ENCODE measurements at places on chromosomes 7 and 10.

GRCh38 chr7:37730501-37730900, 46.9 kb downstream of the GPR141 start:
- no peak for DNase-seq

GRCh38 chr7:81957517-81957916, 187.7 kb upstream of the HGF start:
- DNase-seq = no peak

DNA sequence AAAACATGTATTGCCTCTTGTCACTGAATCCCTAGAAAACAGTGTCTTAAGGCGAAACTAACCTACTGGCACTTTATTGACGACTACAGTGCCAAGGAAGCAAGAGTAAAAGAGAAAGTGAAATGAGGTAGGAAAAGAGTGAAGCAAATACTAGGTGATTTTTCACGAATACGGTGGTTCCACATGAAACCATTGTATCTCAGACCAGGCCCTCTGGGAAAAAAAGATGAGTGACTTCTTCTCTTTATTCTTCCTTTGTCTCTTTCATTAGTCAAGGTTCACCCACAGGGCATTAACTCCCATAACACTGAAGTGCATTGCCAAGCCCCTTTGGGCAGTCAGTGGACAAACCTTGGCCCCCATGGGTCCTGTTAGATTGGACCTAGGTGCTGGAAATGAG, 16.2 kb upstream of the MACC1 start:
- DNase-seq = no peak

GRCh38 chr7:144723301-144723700, 112.6 kb downstream of the TPK1 start:
- no peak for DNase-seq

- no peak for DNase-seq
Observed at GRCh38 chr7:67462781-67463191, 466.2 kb downstream of the TYW1 start.

DNA sequence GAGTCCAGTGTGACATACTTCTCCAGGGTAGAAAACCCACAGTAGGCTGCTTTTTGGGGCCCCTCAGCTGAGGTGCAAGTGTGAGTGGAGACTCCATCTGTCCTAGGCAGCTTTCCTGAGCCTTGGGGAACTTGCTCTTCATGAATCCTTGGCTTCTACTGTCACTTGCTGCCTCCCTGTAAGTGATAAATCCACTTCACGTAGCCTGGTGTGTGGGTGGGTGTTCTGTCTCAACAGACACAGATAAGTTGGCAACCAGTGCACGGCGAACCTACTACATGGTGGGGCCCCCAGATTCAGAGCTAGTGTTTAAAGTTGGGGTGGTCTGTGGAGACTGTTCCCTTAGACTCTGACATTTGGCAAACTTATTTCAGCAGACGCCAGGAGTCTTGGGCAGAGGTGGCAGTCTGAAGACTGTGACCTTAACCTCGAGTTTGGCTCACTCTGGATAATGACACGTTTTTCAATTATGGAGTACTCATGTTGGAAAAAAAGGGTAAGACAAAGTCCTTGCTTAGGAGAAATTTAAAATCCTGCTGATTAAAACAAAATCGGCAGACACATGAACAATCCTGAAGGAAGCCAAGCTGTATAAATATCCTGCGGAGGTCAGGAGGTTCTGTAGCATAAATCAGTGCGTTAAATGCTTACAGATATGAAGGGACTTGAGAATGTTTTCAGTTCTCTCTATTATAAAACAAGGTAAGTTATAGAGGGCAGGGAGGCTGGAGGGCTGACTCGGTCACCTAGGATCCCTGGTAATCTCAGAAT, 376.9 kb downstream of the PHTF2 start:
- no peak for DNase-seq

DNA sequence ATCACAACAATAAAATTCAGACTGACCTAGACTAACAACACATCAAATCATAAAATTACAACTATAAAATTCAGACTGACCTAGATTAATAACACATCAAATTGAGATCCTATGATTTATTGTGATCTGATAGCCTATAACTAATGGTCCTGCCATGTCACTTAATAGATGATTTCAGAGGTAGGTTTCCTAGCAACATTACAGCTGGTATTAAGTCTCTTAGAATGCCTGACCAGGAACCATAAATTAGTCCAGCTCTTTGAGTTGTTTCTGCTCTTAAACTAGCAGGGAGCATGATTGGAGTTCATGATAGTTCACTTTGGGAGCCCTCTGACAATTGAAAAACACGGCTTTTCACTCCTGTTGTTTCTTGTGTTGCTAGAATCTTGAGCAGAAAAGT, 318.9 kb downstream of the BMPER start:
- no peak for DNase-seq

DNA sequence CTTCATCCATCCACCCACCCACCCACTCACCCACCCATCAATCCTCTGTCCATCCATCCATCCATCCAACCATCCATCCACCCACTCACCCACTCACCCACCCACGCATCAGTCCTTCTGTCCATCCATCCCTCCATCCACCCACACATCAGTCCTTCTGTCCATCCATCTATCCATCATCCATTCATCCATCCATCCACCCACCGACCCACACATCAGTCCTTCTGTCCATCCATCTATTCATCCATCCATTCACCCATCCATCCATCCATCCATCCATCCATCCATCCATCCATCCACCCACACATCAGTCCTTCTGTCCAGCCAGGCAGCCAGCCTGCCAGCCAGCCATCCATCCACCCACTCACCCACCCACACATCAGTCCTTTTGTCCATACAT, 15.8 kb upstream of the GRIFIN start:
- no peak for DNase-seq

DNA sequence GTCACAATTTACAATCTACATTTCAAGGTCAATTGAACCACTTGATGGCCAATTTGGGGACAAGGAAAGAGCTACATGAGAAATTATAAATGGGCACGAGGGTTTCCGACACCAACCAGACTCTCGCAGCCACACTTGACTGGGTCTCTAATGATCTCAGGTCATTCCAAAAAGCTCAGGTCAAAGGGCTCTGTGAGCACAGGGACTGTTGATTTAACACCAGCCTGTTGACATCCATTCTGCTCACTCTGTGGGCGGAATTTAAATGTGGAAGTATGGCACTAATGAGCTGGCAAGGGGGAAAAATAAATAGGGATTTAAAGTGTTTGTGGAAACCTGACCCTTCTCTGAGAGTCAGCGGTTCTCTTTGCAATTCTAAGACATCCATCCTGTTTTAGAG, 810.7 kb upstream of the AUTS2 start:
- no peak for DNase-seq

- no peak for DNase-seq
Observed at GRCh38 chr7:142800088-142800487, 29.3 kb downstream of the PRSS2 start.

GRCh38 chr10:101573885-101574753, 13.9 kb downstream of the POLL start:
- no peak for DNase-seq

DNA sequence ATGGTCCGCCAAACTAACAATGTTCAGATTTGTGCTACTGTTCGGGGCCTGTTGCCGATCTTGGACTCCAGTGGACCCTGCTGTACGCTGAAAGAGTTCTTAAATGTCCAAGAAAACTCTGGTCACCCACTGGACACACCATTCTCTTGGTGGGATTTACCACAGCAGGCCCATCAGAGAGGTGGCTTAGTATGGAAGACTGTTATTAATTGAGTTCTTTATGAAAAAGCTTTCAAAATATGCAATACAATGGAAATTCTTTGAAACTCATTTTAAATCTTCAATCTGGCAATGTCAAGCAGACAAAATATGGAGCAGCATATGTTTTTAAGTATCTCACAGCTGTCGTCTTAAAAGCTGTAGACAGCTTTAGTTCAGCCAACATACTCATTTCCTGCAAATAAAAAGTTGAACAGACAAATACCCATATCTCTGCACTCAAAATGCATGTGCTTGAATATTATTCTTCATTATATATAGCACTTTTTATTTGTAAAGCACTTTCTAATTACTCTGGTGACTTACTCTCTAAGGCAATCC, 37.4 kb upstream of the GRM8 start:
- no peak for DNase-seq

- no peak for DNase-seq
Observed at GRCh38 chr10:114810926-114811325, 10.7 kb upstream of the FHIP2A start.

GRCh38 chr7:148720472-148720871, 21.8 kb downstream of the CUL1 start:
- DNase-seq = no peak

DNA sequence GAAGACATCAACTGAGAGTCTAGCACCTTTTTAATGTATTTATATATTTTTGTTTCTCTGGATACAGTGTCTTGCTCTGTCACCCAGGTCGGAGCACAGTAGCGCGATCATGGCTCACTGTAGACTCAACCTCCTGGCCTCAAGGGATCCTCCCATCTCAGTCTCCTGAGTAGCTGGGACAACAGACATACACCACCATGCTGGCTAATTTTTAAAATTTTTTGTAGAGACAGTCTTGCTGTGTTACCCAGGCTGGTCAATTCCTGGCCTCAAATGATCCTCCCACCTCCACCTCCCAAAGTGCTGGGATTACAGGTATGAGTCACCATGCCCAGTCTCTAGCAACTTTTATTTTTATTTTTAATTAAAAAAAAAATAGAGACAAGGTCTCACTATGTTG, 51.4 kb upstream of the ANLN start:
- no peak for DNase-seq

GRCh38 chr10:24947304-24948097, 4.9 kb downstream of the PRTFDC1 start:
- DNase-seq = peak; percentile 41

DNA sequence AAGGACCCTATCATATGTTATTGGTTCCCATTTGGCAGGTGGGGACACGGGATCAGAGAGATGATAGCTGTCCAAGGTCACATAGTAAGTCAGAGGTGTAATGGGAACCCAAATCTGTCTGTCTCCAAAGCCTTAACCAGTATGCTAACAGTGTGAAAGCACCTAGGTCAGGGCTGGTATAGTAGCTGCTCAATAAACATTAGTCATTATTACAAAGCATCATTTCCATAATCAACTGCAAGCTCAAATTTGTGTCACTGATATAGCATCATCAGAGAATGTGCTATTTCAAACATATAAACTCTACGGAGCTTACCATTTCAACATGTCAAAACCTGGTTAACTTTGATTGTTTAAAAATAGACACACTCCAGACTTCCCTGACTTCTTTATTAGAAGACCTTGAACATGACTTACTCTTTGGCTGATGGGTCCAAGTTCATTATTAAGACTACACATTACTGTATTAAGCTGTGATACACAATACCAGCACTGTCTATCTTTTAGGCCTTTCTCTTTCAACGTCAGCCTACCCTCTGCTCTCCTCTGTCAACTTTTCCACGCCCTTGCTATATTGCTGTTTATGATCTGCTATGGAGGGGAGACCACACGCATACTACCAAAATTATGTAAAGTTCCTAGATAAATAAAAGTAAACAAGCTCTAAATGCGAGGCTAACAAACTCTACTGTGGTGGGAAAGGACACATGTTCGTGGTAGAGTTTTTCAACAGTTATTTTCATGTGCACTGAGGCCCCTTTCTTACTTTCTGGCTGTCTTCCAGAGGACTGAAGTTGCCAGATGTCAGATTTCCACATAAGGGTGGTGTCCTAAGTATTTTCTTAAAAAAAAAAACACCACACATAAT, 33.6 kb downstream of the DNMBP start:
- peak; percentile 16 for DNase-seq

DNA sequence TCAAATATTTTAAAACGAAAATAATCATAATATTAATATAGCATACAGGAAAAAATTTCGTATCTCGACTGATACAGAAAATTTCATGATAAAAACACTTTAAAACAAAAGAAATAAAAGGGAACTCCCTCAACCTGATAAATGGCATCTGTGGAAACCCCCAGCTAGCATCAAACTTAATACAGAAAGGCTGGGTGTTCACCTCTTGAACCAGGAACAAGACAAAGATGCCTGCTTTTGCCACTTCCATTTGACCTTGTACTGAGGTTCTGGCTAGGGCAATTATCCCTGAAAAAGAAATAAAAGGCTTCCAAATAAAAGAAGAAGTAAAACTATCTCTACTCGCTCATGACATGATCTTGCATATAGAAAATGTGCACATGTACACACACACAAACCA, 2.5 kb upstream of the ALOX5 start:
- no peak for DNase-seq

DNA sequence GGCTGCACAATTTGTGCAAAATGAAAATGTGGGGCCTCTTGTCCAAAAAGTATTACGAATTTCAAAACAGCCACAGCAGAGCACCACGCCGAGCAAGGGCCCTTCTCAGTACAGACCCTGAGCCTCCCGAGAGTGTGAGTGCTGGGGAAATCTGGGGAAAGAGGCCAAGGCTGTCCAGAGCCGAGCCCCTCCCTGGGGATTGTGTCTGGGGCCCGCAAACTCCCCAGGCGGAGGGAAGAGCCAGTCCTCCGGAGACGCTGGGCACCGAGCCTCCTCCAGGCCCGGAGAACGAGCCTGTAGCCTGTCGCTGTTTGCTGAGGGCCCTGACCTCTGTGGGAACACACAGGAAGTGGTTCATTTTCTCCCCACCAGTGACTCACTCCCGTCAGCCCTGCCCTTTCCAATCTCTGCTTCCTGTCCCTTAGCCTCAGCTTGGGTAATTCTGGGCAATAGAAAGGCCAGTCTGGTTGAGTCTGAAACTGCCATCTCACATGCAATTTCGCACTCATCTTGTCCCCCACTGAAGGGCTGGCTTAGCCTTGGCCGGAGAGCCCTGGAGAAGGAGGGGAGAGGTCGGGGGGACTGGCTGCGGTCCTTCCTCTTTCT, 19.5 kb upstream of the GNA12 start:
- peak; percentile 97 for DNase-seq

GRCh38 chr7:131620673-131621609, 64.5 kb upstream of the PODXL start:
- DNase-seq = no peak

DNA sequence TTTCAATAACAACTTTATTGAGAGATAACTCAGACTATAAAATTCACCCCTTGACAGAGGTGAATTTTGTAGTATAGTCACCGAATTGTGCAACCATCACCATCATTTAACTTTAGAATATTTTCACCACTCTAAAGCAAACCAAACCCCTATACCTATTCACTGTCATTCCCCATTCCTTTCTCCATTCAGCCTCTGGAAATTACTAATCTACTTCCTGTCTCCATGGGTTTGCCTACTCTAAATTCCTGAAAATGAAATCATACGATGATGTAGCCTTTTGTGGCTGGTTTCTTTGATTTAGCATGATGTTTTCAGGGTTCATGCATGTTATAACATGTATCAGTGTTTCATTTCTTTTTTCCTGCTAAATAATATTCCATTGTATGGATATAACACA, 15.6 kb upstream of the LMTK2 start:
- DNase-seq = no peak
